ENCODE measurements at places on chromosomes 4 and X.

- no peak for DNase-seq
Observed at GRCh38 chrX:69228732-69229131, 63.5 kb upstream of the PJA1 start.

GRCh38 chrX:41033299-41033698, 51.9 kb upstream of the USP9X start:
- DNase-seq = no peak

GRCh38 chrX:28997706-28998463, 410.6 kb downstream of the IL1RAPL1 start:
- DNase-seq = no peak

DNA sequence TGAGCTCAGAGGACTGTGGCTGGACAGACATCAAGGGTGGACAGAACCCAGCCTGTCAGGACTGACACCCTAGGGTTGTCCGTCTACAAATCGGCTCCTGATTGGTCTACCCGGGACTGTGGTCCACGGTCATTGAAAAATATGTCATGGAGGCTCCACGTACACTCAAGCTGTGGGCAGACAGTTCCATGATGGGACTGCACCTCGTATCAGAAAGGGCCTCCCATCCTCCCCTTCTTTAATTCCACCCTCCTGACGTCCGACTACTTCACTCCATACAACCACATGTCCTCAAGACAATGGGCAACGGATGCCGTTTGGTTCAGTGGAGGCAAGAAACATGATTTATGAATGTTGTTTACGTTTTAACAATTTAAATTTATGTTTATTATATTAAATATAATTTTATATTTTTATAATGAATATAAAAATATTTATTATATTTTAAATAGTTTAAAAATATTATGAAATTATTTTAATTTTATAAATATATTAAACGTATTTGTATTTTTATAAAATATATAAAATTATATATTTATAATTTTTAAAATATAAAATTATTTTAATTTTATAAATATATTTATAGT, 58.0 kb upstream of the SHOX start:
- DNase-seq = no peak

DNA sequence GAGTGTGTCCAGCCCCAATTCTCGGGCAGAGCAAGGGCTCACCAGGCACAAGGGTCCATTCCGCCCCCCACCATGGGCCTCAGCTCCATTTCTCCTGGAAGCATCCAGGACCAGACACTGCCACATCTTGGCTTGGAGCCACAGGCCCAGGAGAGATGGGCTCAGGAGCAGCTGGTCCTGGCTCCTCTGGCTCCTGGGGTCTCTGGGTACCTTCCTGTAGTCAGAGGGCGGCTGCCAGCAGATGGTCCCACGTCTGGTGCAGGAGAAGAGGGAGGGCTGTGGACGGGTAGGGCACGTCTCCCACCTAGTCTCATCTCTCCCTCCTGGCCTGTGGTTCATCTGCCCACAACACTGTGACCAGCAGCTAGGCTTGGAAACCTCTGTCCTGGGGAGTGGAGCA, 8.0 kb downstream of the ATP2B3 start:
- DNase-seq = no peak

DNA sequence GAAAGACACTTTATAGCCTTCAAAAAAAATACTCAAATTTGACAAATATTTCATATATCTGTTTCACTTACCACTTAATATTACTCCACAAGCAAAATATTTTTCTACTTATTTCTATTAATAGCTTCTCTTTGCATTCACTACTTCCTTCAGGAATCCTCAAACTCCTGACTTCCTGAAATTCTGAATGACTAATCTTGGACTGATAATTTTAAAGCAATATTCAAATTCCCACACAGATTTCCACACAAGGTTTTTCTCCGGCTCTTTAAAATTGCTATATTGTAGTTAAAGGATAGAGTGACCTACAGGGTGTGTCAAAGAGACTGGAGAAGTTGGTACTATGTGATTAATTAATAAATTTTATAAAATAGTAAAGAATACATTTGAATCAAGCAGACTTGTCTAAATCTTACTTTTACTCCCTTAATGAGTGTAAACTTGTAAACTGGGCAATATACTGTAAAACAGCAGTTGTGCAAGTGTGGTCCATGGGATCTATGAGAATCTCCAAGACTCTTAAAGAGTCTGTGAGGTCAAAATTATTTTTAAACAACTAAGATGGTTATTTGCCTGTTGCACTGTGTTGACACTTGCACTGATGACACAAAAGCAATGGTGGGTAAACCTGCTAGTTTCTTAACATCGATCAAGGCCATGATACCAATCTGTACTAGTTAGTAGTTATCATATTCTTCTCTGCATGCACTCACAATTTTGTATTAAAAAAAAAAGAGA, 44.5 kb downstream of the ANKRD17 start:
- no peak for DNase-seq

GRCh38 chr4:71604785-71605184, 179.1 kb downstream of the GC start:
- DNase-seq = no peak

GRCh38 chrX:11733614-11734013, 24.4 kb upstream of the MSL3 start:
- no peak for DNase-seq

GRCh38 chr4:8593264-8594096, 915 bp downstream of the CPZ start:
- DNase-seq = no peak

DNA sequence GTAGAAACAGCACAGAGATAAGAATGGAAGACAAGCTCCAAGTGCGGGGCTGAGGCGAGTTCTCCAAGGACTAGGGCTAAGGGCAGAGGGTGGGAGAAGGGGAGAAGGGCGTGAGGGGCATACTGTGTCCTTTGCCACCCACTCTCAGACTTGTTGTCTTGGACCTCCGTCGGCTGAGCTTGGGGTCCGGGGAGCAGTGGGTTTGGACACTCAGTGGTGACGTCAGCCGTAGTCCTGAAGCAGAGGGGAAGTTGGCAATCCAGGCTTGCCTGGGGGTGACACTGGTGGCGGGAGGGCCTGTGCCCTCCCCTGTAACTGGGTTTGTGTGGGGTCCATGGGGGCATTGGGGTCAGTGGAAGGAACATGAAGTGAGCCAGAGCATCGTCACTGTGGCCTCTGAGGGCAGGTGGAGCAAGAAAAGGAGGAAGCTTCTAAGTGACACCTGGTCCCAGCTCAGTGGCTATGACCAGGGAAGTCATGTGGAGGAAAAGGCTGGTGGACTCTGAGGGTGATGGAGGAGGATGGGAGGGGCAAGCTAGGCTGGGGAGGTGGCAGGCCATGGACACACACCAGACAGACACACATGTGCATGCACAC, 17.6 kb downstream of the CD99 start:
- DNase-seq = no peak
